ENCODE measurements at places on chromosomes 1 and 21. TPM values are rescaled to one million over a fixed set of nuclear protein-coding genes. Genes with fewer than 3 reads are reported as not detected.

DNA sequence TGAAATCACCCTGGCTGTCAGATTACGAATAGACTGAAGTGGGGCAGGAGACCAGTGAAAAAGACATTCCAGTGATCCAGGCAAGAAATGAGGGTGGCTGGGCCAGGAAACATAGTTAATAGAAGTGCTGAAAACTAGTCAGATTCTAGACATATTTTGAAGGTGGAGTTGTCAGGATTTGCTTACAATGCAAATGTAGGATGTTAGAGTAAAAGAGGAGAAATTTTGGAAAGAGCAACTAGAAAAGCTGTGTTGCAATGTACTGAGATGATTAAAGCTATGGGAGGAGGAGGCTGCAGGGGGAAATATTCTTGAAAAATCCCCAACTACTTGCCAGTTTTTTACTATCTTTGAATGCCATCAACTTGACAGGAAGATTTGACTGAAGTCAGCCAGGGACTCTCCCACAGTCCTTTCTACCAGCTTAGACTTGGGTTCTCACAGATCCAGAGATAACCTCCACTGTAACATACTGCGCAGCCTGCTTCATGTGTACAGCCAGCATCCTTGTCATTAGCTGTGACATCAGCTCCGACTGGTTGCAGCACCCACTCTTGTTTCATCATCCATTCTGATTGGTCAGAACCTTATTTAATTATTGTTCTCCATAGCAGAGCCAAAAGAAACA, 109.7 kb downstream of the TSEN15 start:
- DNase-seq, result no peak

OMA1 gene
- total RNA-seq, result 22.6 TPM

DNA sequence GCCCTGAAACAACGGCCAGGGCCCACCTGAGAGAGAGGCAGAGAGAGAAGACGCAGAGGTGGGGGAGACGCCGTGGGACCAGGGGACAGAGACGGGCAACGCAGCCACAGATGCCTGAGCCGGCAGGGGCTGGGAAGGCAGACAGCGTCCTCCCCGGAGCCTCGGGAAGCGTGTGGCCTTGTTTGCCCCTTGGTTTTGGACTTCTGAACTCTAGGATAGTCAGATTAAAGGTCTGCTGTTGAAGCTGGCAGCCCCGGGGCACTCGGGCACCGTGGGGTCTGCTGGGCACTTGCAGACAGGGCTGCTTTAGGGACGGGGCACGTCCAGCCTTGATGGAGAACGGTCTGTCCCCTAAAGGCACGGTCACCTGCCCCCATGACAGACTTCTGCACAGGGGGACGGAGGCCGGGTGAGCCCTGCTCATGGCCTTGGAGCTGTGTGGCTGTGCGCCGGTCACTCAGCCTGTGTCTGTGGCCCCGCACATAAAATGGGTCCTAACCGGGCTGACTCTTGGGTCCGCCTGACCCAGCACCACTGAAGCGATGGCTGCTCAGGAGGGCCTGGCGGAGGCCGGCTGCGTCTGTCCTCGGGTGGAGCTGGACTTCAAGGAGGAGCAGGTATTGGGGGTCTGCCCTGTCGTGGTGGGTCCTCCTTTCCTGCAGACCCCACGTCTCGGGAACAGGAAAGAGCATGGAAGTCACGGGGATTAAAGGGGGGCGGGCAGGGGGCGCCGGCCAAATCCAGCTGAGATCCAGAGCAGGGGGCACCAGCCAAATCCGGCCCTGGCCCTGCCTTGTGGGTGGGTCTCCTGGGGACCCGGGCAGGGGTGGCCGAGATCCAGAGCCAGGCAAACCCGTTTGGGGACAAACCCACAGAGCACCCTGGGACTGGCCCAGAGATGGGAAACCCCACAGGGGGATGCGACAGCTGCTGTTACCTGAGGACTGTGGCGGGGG, 9.6 kb upstream of the RNF223 start:
- no peak for DNase-seq

PFDN2 gene
- total RNA-seq, result 137 TPM

DNA sequence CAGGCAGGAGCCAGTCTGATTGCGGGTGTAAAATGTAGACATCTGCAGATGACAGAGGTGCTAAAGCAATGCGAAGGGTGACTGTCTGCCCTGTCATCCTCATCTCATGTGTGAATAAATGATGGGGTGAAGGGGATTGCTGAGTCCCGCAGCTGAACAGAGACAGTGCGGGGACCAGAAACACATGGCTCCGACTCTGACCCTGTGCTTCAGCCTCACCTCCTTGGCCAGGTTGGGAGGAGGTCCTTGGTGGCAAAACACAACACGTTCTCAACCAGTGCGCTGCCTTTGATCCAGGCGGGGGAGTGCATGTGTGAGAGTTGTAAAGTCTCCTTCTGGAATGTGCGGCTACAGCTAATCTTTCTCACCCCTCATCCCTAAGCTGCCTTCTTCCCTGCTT, 32.0 kb upstream of the TTC22 start:
- DNase-seq, result no peak
